G401 (cell line): ENCODE measurements at places on chromosomes 2 and 18.

DNA sequence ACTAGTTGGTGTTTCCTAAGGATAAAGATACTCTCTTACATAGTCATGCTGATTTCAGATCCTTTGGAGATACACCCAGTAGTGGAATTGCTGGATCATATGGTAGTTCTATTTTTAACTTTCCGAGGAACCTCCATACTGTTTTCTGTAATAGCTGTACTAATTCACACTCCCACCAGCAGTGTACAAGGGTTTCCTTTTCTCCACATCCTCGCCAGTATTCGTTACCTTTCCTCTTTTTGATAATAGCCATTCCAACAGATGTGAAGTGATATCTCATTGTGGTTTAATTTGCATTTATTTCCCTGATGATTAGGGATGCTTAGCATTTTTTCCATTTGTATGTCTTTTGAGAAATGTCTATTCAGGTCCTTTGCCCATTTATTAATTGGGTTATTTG, 34.0 kb downstream of the ACTR2 start:
- DNase-seq: no peak

DNA sequence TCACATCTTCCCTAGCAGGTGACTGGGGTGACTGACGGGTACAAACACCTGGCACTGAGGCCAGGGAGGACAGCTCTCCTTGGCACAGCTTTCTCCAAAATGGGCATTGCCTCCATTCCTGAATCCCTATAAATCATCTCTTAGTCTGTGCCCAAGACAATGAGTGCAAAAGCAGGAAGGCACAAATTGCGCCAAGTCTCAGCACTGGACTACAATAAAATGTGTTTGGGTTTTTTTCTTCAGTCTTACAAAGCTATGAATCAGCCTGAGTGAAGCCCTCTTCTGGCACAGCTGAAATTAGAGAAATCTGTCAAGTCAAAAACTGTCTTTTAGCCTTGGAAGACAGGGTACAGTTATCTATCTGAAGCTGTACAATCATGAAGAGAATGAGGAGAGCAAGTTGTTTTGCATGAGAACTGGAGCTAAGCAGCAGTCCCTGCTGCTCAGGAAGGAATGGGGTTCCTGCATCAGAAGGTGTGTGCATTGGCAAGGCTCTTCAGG, 90.8 kb downstream of the EPB41L3 start:
- peak; percentile 55 for DNase-seq

DNA sequence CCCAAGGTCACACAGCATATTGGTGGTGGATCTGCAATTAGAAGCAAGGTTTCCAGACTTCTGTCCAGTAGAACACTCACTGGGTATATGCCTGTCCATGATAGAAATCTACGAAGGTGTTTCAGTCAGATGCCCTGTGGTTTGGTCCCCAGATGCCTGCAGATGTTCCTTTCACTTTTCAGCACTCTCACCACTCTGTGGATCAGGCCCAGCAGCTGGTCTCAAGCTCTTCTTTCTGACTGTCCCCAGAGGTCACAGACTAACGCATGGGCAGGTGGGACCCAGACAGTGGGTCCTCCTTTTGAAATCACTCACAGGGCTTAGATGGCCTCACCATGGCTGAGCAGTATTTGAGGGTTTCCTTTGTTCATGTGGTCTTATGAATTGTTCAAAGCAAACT, 376.5 kb downstream of the ALK start:
- no peak for DNase-seq

DNA sequence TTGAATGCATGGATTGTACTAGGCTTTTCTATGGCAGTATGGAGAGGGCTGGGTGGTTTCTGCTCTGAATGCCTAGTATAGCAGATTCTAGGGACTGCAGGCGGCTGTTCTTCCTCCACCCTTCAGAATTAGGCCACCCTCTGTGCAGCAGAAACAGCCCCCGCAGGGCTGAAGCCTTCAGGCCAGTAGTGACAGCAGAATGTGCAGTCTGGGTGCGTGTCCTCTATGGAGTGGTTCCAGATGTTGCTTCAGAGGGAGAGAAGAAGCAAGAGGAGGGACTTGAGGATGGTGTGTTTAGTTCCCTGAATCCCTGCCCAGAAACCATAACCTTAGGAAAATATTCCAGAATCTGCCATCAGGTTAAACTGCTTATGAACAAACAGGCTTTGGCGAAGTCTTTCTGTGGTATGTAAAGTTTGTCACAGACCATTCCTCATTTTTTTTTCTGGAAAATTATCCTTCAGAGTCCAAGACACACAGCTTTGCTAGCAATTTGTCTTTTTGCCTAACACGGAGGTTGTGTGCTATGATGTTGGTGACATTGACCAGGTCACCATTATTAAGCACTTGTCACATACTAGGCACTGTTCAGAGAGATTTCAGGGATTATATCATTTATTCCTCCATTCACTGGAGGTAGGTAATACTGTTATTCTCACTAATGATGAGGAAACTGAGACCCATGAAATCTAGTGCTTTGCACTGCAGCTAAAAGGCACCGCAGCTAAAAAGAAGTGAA, 21.1 kb downstream of the CASP10 start:
- no peak for DNase-seq

DNA sequence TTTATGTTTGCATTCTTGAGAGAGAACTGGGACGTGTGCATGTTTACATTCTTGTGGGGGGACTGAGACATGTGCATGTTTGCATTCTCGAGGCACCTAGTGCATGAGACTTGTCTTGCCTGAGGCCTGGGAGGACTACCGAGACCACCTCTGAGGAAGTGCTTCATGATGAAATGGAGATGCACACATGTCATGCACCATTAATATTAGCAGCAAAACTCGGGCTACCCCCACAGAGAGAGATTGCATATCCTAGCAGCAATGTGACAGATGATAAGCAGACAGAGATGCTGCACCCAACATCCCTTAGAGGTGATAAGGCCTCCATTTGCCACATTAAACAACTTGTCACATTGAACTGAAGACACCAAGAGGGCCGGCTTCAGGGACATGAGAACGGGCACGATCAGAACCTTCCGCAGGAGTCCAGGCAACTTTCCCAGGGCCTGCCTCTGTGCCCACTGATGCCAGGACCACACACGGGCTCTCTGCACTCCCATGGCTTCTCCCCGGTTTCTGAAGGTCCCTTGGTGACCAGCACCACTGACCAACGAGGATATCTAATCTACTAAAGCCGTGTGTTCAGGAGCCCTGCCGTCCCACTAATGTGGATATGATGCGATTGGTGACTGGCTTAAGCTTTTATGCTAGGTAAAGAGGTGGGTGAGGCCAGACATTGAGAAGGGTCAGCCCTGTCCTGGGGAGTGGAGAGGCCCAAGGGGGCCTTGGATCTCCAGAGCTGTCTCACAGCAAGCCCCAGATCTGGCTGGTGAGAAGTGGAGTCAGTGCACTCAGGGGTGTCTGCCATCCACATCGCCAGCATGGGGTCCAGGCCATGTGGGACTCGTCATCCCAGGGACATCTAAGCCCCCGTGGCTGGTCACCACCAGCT, 208.3 kb downstream of the NDUFA10 start:
- DNase-seq: no peak

DNA sequence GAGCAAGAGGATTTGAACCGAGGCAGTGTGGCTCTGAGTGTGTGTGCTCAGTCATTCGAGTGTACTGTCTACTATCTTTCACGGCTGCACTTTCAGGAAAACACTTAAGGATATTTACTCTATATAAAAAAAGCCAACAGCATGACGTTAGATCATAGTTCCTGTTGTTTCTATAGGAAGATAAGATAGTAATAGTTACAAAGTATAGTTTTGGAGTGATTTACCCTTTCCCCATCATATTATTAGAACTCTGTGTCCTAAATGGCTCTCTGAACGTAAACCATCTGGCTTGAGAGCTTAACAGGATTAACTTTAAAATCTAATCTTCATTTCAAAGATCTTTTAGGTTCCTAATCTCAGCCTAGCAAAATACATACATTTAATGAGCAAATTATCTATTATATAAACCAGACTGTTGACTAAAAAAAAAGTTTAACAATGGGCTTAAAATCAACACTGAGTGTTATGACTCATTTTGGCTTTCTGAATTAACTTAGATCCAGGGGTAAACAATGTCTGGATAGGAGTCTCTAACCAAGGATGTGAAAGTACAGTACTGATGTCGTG, 150.3 kb upstream of the DNMT3A start:
- no peak for DNase-seq

DNA sequence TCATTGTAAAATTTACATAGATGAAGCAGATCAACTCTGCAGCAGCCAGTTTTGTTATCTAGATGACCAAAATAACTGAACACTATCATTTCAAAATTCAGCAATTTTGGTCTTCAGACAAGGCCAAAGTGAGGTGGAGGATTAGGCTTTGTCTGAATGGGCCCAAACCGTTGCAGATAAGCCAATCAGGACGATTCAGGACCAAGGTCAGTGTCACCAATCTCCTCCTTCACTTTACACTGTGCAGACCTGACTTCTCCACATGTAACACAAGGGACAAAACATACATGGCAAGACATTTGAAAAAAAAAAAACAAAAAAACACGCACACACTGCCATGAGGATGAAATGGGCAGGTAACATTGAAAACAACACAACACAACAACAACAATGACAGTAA, 211.2 kb downstream of the NAPG start:
- no peak for DNase-seq

- no peak for DNase-seq
These were observed 287.6 kb downstream of the SETBP1 start for GRCh38 chr18:44968336-44968735.

- no peak for DNase-seq
These were observed 67.5 kb downstream of the EMILIN2 start for GRCh38 chr18:2914185-2914880.

DNA sequence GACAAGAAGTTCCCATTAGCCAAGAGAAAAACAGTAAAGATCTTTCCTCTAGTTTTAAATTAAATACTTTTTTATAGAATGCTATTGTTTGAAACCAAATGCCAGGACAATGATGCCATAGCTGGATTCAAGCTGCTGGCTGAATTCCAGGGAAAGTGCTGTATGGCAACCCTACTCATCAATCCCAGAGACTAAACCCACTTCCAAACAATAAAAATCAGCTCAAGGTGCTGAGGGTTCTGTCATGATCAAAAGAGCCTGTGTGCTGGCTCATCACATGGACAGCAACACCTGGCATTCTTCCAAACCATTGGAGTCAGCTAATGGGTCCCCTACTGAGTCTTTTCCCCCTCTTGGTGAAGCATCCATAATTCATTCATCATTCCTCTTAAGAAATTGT, 53.7 kb upstream of the PARD3B start:
- DNase-seq: no peak
